ENCODE measurements at places on chromosomes 7 and 10. TPM values are rescaled to one million over a fixed set of nuclear protein-coding genes. Genes with fewer than 3 reads are reported as not detected.

Gene GRID2IP
- polyA plus RNA-seq: 0.90 TPM

Gene OR13A1
- 0.07 TPM for polyA plus RNA-seq

Gene NEUROG3
- not detected for polyA plus RNA-seq

Gene LRRD1
- polyA plus RNA-seq: 0.31 TPM

Gene CLRN3
- 20.4 TPM for polyA plus RNA-seq

Gene HERPUD2
- polyA plus RNA-seq: 35.2 TPM

Gene RNF32
- polyA plus RNA-seq: 3.5 TPM
